ENCODE measurements at places on chromosomes 6 and 20.

DNA sequence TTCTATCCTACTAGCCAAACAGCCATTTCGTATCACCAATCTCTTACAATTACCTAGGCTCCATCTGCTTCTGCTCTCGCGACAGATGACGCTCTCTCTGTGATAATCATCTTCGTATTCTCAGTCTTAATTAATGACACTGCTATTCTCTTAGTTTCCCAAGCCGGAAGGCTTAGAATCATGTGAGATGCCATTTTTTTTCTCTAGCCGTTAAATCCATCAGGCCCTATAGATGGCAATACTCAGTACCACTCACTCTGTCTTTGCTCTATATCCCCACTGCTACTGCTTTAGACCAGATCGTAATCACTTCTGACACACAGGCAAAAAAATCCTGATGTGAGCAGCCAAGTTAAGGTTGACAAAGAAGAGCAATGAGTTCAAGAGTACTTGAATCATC, 2.1 kb upstream of the THEMIS start:
- DNase-seq = no peak

DNA sequence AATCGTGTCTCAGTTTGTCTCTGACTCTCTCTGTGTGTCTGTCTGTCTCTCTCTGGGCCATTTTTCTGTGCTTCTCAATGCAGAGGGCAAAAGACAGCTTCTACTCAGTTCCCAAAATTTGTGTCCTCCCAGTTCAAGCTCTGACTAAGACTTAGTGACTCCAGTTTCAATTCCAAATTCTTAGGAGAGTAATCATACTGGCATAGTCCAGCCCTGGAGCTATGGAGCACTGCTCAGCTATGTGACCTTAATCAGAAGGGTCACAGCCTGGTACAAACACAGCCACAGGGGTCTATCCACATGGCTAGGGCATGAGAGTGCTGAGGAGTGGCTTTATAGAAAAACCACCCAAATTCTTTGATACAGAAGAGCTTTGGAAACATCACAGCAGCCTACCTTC, 91.9 kb downstream of the FOXF2 start:
- DNase-seq = no peak

DNA sequence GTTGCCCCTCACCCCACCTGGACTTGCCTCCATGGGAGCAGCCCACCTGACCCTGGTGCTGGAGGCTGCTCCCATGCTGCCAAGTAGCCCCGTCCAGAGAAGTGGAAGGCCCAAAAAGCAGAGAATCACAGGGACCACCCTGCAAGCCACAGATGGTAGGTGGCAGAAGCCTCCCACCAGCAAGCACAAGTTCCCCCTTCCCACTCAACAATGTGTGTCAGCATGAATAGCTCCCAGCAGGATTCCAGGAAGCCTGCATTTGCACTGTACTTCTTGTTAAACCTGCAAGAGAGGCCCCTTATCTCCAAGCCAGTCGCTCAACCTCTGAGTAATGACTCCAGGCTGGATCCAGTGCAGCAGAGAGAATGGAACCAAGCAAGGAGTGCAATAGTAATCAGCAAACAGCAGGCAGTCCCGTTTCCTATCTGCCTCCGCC, 180.8 kb upstream of the CST7 start:
- no peak for DNase-seq

DNA sequence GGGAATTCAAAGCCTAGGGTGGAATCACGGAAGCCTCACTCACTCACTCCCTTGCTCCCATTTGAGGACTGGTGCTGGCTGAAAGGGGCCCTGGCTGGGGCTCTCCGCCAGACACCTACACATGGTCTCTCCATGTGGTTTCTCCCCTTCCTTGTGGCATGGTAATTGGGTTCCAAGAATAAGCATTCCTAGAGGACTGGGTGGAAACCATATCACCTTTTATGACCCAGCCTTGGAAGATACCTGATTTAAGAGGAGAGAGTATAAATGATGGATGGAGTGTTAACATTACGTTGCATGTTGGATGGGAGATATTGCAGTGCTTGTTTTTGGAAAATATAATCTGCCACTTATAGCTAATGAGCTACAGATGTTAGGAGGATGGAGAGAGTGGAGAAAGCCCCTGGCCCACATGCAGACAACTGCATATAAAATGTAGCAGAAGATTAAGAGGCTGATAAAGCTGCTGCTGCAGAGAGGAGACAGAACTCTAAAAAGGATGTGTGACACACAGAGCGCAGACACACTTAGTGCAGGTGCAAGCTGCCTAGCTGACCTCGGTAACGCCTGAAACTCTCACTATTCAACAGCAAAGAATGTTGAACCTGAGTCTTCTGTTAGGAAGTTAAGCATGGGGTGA, 23.3 kb upstream of the CDKN1A start:
- DNase-seq = no peak

DNA sequence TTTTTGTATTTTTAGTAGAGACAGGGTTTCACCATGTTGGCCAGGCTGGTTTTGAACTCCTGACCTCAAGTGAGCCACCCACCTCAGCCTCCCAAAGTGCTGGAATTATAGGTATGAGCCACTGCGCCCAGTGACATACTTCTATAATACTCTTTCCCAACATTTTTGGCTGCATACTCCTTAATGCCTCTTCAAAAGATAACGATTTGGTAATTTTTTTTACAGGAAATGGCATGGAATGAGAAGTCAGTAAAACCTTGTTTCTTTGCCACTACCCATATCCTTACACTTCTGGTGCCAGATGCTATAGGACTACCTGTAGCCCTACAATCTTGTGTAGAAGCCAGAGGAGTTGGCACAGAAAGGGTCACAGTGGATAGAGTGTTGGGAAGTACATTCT, 41.4 kb upstream of the SGK1 start:
- no peak for DNase-seq

DNA sequence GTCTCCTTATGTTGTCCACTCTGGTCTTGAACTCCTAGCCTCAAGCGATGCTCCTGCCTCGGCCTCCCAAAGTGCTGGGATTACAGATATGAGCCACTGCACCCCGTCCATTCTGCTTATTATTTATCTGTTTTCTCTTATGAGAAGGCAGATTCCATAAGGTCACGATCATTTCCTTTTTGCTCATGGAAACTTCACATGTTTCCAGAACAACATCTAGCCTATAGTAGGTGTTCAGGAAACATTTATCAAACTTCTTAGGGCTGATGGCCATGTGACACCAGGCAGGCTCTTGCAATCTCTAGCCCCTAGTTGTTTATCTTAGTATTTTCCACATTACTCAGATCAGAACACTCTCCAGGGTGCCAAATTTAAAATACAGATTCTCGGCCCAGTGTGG, 61.2 kb downstream of the ZFP64 start:
- DNase-seq = no peak

DNA sequence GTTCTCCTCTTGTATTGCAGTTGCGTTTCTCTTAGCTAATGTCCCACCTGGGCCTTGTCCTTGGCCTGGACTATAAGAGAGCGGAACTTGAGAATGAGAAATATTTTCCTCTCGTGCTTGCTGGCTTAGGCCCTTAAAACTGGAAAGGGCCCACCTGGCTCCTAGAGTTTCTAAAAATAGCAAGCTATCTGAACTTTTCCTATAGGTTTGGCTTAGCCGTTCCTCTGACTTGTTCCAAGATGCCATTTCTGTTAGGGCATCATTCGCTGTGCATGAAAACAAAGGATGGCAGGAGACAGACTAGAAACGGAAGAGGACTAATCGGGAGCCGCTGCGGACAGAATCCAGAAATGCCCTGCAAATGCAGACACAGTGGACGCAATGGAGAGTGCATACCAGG, 4.5 kb downstream of the RIPOR3 start:
- DNase-seq = no peak

- no peak for DNase-seq
Observed at GRCh38 chr6:3956054-3956453, 106.9 kb downstream of the FAM50B start.

GRCh38 chr6:52725535-52726192, 37.6 kb downstream of the GSTA2 start:
- no peak for DNase-seq

DNA sequence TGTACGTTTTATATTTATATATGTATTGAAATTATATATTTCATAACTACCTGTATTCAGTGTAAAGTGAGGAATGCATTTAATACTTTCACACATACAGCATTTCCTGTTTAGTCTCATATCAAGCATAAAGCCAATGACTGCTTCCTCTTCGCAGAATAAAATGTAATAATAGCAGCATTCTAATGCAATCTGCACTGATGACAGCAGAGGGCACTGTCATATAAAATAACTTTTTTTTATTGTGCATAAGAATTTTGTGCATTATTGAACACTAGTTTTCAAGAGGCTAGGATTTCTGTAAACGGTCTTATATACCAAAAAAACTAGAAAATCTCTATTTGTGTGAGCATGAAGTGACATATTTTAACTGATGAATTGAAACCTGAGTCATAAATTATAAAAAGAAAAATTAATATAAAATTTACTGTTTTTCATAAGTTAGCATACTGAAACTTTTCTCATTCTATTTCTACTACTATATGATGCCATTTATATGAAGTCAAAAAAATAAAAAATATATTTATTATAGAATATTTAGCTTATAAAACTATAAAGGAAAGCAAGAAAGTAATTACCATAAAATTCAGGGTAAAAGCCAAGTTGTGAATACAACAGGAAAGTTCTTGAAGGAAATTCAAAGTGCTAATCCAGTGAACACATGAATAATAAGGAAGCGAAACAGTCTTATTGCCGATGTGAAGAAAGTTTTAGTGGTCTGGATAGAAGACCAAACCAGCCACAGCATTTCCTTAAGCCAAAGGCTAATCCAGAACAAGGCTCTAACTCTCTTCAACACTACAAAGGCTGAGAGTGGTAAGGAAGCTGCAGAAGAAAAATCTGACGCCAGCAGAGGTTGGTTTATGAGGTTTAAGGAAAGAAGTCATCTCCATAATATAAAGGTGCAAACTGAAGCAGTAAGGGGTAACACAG, 36.3 kb downstream of the RNF146 start:
- DNase-seq = no peak

DNA sequence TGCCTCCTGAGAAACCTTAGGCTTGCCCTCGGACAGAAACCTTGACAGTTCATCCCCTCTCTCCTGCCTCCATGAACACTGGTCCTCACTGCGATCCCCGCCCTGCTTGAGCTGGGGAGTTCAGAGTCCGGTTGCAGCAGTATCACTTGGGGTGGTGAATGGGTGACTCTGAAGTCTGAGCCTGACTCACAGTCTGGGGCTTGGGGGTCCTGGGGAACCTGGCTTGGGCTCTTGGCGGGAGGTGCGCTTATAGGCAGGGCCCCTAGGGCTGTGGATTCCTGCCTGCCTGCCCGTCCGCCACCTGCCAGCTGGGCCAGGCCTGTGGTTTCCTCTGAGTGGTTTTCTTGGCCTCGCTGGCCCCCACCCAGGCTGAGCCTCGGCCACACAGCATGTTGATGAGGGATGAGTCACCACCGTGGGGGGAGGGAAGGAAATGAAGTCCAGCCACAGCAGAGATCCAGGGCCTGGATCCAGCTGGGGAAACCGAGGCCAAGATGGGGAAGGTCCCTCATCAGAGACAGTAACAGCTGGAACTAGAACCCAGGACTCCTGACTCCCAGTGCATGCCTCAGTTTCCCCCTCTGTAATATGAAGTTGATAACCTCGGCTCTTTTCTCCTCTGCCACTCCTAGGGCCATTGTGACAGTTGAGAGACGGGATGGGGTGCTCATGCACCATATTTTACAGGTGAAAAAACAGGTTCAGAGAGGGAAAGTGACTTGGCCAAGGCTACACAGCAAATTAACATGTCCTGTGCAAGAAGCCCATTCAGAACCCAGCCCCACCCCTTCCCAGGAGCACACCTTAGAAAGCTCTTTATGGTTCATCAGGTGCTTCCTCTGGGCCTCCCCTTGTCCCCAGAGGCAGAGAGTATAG, 9.2 kb downstream of the FOXS1 start:
- no peak for DNase-seq

DNA sequence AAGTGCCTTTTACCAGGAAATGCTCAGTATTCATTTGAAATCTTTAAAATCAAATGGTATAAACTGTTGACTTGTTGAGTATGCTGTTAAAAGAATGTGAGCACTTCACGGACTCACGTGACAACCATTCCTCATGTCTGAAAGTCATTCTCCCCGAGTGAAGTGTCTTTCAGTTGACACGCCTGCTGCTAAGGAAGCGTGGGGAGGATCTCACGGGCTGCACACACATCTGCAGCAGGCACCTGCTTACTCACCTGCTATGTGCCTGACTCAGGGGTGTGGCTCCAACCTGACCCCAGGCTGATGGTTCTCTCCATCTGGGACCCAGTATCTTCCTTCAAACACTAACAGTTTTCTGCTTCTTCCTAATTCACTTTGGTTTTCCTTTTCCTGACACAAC, 32.7 kb downstream of the WDR27 start:
- no peak for DNase-seq

DNA sequence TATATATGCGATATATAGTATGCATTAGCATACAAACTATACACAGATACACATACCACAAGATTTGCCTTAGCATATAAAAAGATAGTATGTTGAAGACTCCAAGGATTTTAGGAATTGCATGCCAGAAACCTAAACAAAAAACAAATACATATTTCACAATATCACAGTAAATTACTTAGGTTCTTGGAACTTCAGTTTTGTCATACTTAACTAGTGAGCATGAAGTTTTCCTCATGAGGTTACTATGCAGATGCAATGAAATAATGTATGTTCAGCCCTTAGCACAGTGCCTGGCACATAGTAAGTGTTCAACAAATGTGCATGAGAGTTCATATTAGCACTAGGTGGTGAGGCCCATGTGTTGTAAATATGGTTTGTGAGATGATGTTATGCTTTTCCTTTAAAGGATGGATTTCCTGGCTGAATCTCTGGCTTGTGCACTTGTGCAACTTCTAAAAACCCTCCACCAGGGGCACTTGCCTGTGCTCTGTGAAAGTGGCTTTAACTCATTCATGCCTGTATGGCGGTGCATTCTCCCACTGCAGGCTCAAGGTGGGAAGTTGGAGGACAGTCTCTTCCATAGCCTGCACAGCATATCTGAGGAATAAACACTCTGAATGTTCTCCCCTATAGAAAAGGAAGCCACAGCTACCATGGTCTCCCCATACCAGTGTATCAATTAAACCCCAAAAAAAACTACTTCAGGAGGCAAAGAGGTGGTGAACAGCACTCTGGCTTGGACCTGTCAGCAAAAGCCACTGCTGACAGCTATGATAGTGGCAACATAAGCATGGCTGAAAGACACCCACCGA, 624.1 kb upstream of the CDH4 start:
- DNase-seq = no peak

- DNase-seq = no peak
Observed at GRCh38 chr20:47774131-47774777, 11.0 kb downstream of the SULF2 start.

DNA sequence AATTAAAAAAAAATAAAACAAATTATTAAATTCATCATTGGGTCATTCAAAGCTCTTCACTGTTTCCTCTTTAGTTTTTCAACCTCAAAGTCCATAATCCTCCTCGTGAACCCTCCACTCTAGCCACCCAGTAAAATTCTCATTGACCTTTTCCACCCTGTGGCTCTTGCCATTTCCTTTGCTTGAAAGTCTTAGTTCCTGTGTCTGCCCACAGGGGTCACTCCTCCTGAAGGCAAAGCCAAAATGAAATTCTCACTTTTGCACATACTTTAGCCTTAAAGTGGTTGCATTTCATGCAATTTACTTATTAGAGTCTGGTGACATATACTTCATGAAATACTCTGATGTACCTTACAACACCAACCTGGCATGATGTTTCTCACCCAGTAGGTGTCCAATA, 263.7 kb downstream of the BMP2 start:
- DNase-seq = no peak

Data from stimulated activated CD4-positive, alpha-beta T cell treated with anti-CD3 and anti-CD28 coated beads, TNF-alpha, amount 100 ng/mL, for 48 hours (primary cell).